ENCODE measurements at places on chromosomes 12 and 14. TPM values are rescaled to one million over a fixed set of nuclear protein-coding genes. Genes with fewer than 3 reads are reported as not detected.

NUDT14 gene
- 14.2 TPM for total RNA-seq

EPYC gene
- total RNA-seq = not detected

- DNase-seq = no peak
Observed at GRCh38 chr12:124829008-124829707, 34.5 kb downstream of the SCARB1 start.

DNA sequence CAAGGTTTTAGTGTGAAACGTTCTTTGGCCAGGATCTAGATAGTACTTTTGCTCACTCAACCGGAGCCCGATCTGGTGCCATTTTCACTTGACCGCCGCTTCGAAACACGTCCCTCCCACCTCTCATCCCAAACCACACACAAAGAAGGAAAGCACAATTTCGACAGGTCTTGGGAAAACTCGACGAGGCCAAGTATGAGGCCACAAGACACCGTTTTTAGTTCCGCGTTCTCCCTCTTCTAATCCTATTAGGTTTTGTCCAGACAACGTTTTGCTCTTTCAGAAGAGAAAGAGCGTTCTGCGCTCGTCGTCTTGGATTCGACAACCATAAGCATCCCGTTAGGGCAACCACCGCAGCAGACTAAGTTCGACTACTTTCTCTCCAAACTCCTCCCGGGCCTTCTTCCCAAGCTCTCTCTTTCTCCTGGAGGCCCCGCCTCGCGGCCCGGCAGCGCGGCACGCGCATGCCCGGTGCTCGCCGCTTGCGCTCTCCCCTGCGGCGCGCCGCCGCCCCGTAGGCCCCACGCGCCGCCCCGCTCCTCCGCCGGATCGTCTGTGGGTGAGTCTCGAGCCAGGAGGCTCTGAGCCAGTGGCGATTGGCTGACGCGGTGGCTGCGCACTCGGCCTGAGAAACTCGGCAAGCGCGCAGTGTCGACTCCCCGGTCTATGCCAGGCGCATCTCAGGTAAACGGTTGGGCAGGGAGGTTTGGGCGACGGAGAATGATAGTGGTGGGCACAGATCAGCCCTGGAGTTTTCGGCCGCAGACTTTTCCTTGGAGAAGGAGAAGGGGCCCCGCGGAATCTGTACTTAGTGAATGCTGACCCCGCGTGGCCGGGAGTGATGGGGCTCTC lies at the start of gene MIPOL1:
MIPOL1 (plus strand) TSS at position 517 of the 852 bp plus-strand sequence. CDS start 49,952 bp downstream, outside the sequence.
- no peak for DNase-seq
